ENCODE measurements at places on chromosomes 7 and 10.
A peak's percentile ranks its signal among the peaks of the same experiment; 100 is the strongest.

DNA sequence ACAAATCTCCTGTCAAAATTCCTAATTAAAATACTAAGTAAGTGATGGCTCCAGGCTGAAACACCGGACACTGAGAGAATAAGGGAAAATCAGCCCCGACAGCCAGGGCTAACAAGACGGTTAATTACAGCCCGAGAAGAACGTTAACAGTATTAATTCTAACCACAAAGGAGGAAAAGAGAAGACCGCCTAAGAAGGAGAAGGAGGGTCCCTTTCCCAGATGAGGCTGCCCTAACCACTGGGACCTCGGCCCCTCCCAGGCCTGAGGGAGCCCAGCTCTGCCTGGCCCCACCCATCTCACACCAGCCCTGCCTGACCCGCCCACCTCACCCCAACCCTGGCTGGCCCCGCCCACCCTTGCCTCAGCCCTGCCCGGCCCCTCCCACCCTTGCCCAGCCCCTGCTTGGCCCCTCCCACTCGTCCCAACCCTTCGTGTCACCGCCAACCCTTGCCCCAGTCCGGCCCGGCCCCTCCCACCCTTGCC lies 51.3 kb downstream of the PWWP2B start:
- H3K27me3 ChIP-seq, result no peaks in the 10 kb centered on the region
- H3K4me3 ChIP-seq, result peak overlapping the region; percentile 79
- peaks cover 13% of the 10 kb centered on the region for H3K4me1 ChIP-seq
- H3K27ac ChIP-seq, result peak overlapping the region; percentile 95

GRCh38 chr7:151886783-151887182 lies 9.9 kb upstream of the PRKAG2 start:
- peaks cover 18% of the 10 kb centered on the region for H3K27me3 ChIP-seq
- H3K4me1 ChIP-seq, result no peaks in the 10 kb centered on the region
- no peak for DNase-seq
- H3K4me3 ChIP-seq, result no peak overlapping the region
- no peak overlapping the region for H3K27ac ChIP-seq
- H3K36me3 ChIP-seq, result no peaks in the 10 kb centered on the region

- H3K36me3 ChIP-seq, result no peaks in the 10 kb centered on the region
- no peaks in the 10 kb centered on the region for H3K4me1 ChIP-seq
- no peak overlapping the region for H3K27ac ChIP-seq
- DNase-seq, result no peak
- H3K27me3 ChIP-seq, result peaks cover 6% of the 10 kb centered on the region
Measured at GRCh38 chr7:16745645-16746044, 7.9 kb upstream of the TSPAN13 start.

DNA sequence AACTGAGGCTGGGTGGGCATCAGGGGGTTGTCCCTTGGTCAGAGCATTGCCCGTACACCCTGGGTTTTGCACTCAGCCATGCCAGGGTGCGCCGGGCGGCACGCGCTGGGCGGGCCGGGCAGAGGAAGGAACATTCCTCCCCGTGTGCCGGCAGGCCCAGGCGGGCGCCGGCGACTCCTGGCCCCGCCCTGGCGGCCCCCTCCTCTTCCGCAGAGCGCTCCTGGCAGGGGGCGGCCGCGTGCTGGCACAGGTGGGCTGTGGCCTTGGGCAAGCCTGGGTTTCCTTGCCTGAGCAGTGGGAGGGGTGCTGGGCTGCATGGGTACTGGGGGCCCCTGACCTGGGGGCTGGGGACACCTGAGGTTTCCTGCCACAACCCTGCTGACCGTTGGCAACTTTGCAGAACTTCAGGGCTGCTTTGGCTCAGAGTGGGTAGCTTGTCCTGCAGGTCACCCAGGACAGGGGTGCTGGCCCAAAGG lies 3.9 kb downstream of the LFNG start:
- peak overlapping the region; percentile 86 for H3K27ac ChIP-seq
- H3K4me3 ChIP-seq, result peak overlapping the region; percentile 90
- H3K27me3 ChIP-seq, result no peaks in the 10 kb centered on the region
- peaks cover 24% of the 10 kb centered on the region for H3K4me1 ChIP-seq
- no peak for DNase-seq

DNA sequence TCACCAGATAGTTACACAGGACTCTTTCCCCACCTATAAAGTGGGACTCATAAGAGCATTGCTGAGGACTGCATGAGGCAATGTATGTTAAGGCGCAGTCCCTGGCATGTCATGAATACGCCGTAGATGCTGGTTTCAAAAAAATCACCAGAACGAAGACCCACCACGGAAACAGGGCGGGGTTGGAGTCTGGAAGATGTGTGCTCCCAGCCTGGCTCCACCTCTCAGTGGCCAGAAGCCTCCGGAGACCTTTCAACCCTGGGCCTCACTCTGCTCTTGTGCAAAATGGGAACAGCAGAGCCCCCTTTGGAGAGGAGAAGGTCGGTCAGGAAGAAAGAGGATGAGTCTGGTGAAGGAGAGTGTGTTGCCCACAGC lies 12.4 kb upstream of the ZMIZ1 start:
- H3K27ac ChIP-seq, result no peak overlapping the region
- H3K27me3 ChIP-seq, result peaks cover 7% of the 10 kb centered on the region
- H3K4me1 ChIP-seq, result no peaks in the 10 kb centered on the region
- no peak overlapping the region for H3K4me3 ChIP-seq

DNA sequence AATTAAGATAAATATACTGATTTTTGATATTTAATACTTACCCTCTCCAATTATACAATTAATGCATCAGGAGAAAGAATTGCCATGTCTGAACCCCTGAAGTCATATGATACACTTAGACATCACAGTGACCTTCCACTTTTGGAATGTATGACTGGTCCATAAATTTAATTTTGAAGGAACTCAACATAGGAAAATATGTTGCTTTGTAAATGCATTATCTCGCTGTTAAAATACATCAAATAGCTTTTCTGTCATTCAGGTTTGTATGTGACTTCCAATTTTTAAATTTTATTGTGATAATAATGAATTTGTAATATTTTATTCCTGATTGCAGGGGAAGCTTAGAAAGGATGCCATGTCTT lies 631.9 kb upstream of the ANKRD30A start:
- no peak overlapping the region for H3K27ac ChIP-seq
- H3K36me3 ChIP-seq, result no peaks in the 10 kb centered on the region
- H3K4me3 ChIP-seq, result no peak overlapping the region
- no peaks in the 10 kb centered on the region for H3K4me1 ChIP-seq

GRCh38 chr10:34811126-34811967 lies 3.7 kb downstream of the PARD3 start:
- peaks cover 57% of the 10 kb centered on the region for H3K27me3 ChIP-seq
- no peaks in the 10 kb centered on the region for H3K36me3 ChIP-seq
- no peak overlapping the region for H3K27ac ChIP-seq
- peaks cover 4% of the 10 kb centered on the region for H3K4me1 ChIP-seq

DNA sequence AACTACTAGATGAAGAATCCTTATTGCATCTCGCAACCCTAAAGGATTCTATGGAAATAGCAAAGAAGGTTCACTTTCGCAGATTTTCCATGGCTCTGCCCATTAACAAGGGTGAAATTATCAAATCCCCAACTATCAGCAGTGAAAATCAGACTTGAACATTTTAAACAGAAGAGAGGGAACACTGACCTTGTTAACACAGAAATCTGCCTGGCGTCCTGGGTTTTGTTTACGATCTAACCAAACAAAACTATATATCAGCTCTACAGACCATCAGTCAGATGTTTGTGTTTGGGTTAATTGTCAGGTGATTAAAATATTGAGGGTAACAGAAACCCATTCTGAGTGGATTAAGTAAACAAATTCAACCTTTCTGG lies 1.9 kb downstream of the CTTNBP2 start:
- no peak for DNase-seq
- peaks cover 3% of the 10 kb centered on the region for H3K4me1 ChIP-seq
- H3K27ac ChIP-seq, result no peak overlapping the region
- peaks cover 41% of the 10 kb centered on the region for H3K27me3 ChIP-seq

DNA sequence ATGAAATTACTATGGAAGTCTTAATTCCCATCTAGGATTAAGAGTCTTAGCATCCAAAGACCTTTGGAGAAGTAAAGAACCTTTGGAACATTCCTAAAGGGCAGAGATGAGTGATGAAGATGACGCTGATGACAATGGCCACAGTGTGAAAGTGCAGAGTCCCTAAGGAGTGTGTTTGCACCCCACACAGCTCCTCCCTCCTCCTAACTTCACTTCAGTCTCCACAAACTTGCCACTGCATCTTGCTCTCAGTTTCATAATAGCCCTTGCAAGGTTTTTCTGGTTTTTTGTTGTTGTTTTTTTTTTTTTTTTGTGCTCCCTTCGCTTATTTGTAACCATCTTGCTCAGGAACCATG lies 117.5 kb upstream of the ANLN start:
- H3K27ac ChIP-seq, result no peak overlapping the region
- DNase-seq, result no peak
- no peaks in the 10 kb centered on the region for H3K4me1 ChIP-seq
- no peaks in the 10 kb centered on the region for H3K36me3 ChIP-seq

DNA sequence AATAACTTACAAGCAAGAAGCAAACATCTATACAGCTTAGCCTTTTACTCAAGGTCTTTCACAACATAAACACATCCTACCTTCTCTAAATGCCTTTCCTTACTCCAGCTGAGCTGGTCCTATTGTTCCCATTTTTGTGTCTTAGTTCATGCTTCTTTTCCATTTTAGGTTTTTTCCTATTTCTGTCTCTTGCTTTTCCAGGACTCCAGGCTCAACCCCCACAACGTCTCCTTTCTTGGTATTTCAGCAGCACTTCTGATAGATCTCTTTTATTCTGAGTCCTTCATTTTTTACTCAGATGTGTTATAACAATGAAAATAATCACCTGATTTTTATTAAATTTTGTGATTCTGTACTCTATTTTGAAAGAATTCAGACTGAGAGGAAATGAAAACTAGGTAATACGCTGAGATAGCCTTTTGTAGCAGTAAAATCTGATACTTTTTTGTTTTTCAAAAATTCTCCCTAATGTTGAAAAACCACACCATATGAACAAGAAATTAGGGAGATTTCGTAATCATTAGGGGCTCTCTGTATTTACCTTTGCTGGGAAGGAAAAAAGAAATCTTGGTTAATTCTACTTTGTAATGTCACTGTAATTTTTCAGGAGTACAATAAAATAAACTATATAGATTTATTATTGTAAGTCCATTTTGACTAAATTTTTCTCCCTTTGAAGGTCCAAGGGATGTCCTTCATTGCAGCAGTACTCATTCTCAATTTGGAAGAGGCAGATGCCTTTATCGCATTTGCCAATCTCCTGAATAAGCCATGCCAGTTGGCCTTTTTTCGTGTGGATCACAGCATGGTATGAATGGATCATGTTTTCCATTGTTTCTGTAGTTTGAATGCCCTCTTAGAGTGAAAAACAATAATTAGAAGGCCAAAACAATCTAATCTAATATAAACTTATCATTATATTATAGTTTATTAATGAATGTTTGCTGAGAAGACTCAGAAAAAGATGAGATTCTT lies 24.0 kb upstream of the HELLS start:
- H3K4me1 ChIP-seq, result no peaks in the 10 kb centered on the region
- no peak overlapping the region for H3K4me3 ChIP-seq
- H3K27ac ChIP-seq, result no peak overlapping the region
- no peak for DNase-seq
- H3K36me3 ChIP-seq, result no peaks in the 10 kb centered on the region
- H3K27me3 ChIP-seq, result peaks cover 4% of the 10 kb centered on the region

DNA sequence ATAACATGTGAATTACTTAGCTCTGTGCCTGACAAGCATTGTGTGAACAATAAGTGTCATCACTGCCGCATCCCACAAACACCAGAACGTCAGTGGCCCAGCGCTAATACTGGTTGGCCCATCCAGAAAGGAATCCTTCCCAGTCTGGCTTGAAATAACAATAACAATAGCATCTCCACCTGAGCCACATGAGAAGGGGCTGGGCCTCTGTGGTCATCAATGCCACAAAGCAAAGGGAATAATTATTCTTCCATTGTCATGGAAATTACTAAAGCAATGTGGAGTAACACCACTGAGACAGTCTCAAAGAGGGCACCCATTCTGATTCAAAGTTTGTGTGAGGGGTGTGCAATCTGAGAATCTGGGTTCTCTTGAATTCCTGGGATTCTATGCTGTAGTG lies 105.7 kb upstream of the INHBA start:
- H3K4me3 ChIP-seq, result no peak overlapping the region
- DNase-seq, result no peak
- peaks cover 23% of the 10 kb centered on the region for H3K4me1 ChIP-seq
- no peaks in the 10 kb centered on the region for H3K36me3 ChIP-seq

GRCh38 chr7:80642871-80643270 lies 4.4 kb downstream of the CD36 start:
- no peaks in the 10 kb centered on the region for H3K4me1 ChIP-seq
- H3K27me3 ChIP-seq, result no peaks in the 10 kb centered on the region
- no peak overlapping the region for H3K27ac ChIP-seq
- no peaks in the 10 kb centered on the region for H3K36me3 ChIP-seq
- no peak overlapping the region for H3K4me3 ChIP-seq

DNA sequence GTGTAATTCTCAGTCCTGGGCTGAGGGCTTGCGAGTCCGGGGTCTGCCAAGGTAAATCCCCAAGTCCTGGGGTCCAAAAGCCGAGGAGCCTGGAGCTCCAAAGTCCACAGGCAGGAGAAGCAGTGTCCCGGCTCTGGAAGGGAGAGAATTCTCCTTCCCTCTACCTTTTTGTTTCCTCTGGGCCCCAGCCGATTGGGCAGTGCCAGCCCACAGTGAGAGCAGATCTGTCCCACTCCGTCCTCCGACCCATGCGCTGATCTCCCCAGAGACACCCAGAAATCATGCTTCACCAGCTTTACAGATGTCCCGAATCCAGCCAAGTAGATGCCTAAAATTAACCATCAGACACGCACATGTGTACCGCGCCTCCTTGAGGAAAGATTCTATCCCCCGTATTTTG lies 8.1 kb upstream of the VIPR2 start:
- no peak overlapping the region for H3K4me3 ChIP-seq
- no peaks in the 10 kb centered on the region for H3K27me3 ChIP-seq
- no peak overlapping the region for H3K27ac ChIP-seq
- no peaks in the 10 kb centered on the region for H3K36me3 ChIP-seq
- DNase-seq, result no peak

DNA sequence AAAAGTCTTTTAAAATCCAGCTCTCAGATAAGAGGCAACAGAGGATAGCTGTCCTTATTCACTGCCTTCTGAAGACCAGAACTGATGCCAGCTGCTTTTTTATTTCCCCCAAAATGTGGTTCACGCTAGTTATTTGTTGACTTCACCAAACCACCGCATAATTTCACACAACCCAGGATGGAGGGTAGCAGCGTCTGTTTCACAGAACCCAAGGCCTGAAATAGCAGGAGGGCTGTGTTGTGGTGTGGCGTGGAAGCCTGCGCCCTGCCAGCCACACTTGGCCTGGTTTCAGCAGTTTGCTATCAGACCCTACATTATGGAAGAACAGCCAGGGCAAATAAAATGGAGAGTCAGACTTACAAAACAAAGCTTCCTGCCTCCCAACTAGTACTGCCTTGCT lies 155.4 kb downstream of the DYNC1I1 start:
- no peaks in the 10 kb centered on the region for H3K36me3 ChIP-seq
- no peaks in the 10 kb centered on the region for H3K4me1 ChIP-seq
- no peaks in the 10 kb centered on the region for H3K27me3 ChIP-seq
- no peak overlapping the region for H3K27ac ChIP-seq
- no peak for DNase-seq
- no peak overlapping the region for H3K4me3 ChIP-seq

- H3K36me3 ChIP-seq, result no peaks in the 10 kb centered on the region
- DNase-seq, result no peak
- H3K27ac ChIP-seq, result no peak overlapping the region
- no peak overlapping the region for H3K4me3 ChIP-seq
- no peaks in the 10 kb centered on the region for H3K4me1 ChIP-seq
Measured at GRCh38 chr7:95675016-95675415, 78.7 kb upstream of the PDK4 start.

GRCh38 chr7:150629347-150629746 lies 2.8 kb downstream of the GIMAP6 start:
- peak overlapping the region; percentile 99 for H3K4me3 ChIP-seq
- H3K27ac ChIP-seq, result peak overlapping the region; percentile 92
- DNase-seq, result no peak

Data from natural killer cell treated with Interleukin-12 subunit alpha and Interleukin-12 subunit beta and Interleukin-15 and Interleukin-18, amount 100 ng/mL, for 72 hours (primary cell).